ENCODE measurements at places on chromosomes 13 and 19. TPM values are rescaled to one million over a fixed set of nuclear protein-coding genes. Genes with fewer than 3 reads are reported as not detected.

The CPAMD8 gene
- total RNA-seq: 2.6 TPM

GRCh38 chr13:100788540-100788939, 113.9 kb upstream of the TMTC4 start:
- H3K4me1 ChIP-seq: no peaks in the 10 kb centered on the region
- no peak overlapping the region for H3K27ac ChIP-seq
- no peaks in the 10 kb centered on the region for H3K27me3 ChIP-seq
- H3K36me3 ChIP-seq: no peaks in the 10 kb centered on the region

DNA sequence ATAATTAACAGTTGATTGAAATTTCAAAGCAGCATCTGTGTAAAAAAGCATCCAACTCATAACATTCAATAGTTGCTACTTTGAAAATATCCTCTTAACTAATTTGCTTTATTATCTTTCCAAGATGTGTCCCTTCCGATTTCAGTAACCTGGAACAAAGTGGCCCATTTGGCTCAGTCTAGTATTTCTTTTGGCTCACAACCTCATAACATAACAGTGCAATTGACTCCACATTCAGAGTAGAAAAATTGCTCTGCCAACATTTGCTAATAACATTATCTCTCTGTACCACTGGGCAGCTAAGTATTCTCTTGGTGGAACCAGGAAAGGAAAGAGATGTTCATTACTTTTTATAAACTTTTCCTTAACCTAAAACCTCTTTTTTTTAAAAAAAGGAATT, 571.1 kb upstream of the ARGLU1 start:
- no peaks in the 10 kb centered on the region for H3K36me3 ChIP-seq
- no peak for DNase-seq
- no peak overlapping the region for H3K27ac ChIP-seq
- H3K4me3 ChIP-seq: no peak overlapping the region
- peaks cover 2% of the 10 kb centered on the region for H3K4me1 ChIP-seq

GRCh38 chr13:99965329-99966000, 6.1 kb downstream of the ZIC5 start:
- H3K4me1 ChIP-seq: no peaks in the 10 kb centered on the region
- H3K27me3 ChIP-seq: no peaks in the 10 kb centered on the region
- no peaks in the 10 kb centered on the region for H3K36me3 ChIP-seq
- H3K27ac ChIP-seq: no peak overlapping the region
- no peak for DNase-seq

- no peak for DNase-seq
- no peak overlapping the region for H3K4me3 ChIP-seq
- no peaks in the 10 kb centered on the region for H3K36me3 ChIP-seq
- no peaks in the 10 kb centered on the region for H3K4me1 ChIP-seq
- no peak overlapping the region for H3K27ac ChIP-seq
These were observed 1115.5 kb upstream of the SLC10A2 start for GRCh38 chr13:104181526-104182231.
